ENCODE measurements at places on chromosomes 3 and 15.

DNA sequence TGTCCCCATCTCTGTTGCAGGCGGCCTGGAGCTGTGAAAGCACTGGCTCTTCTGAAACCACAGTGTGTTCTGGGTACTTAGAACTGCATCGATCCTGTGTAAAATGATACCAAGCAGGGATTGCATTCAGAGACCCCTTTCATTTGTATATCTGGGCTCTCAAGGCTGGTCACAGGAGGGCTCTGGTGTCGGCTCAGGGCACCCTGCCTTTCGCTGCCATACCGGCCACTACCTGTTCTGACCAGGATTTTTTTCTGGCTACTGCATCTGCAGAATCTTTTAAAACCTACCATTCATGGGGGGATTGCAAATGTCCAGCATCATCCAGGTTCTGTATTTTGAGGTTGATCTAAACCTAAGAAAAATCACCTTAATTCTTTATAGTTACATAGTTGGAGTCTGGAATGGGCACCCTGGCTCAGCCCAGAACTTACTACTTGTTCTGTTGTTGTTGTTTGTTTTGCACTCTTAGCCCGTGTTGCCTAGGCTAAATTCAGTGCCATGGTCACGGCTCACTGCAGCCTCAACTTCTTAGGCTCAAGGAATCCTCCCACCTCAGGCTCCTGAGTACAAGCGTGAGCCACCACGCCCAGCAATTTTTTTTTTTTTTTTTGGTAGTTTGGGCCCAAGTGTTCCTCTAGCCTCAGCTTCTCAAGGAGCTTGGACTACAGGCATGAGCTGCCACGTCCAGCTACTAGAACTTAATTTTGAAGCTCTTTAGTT is 52.7 kb downstream of the TRIM71 start:
- DNase-seq, result no peak

- no peak for DNase-seq
Measured at GRCh38 chr15:38514601-38515000, 50.0 kb downstream of the RASGRP1 start.

DNA sequence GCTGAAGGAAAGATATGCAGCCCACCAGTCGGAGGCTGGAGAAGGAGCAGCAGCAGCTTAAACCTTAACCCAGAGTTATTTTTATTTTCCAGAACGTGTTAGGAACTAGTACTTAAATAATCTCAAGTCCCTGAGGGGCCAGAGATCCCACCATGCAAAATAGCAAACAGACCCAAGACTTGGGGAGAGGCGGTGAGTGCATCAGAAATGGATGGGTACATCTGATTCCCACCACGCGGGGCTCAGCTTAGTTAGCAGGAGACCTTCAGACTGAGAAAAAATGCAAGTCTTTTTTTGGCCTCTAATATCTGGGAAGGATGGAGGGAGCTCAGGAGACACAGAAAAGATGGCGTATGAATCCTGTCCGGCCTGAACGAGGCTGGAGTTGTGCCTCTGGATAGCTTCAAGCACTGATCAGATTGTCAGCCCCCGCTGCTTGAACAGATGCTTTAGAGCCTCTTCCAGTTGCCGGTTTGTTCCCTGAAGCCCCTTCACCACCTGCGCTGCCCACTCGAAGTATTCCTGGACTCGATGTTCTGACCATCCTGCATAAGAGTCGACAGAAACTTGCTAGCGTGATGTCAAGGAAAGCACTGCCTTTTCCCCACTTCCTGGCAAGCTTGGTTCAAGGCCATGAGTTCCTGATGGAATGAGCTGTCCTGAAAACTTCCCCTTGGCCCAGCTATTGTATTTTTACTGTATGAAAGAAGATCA is 1.3 kb downstream of the HDDC3 start:
- DNase-seq, result peak; percentile 22

DNA sequence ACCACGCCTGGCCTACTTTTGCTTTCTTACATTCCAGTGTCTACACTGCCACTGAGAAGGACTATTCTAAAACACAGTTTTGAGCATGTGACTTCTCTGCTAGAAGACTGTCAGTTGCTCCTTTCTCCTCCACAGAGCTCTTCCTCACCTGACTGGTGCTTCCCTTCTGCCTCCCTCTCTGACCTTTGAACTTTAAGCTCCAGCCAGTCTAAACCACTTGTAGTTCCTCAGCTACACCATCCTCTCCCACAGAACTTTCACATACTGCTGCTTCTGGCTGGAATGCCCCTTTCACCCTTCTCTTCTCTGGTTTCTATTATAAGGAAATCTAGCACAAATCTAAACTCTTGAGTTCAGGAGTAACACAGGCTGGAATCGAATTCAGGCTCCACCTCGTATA is 9.1 kb downstream of the NCEH1 start:
- DNase-seq, result no peak

GRCh38 chr15:82177291-82178010 is 85.1 kb downstream of the EFL1 start:
- peak; percentile 17 for DNase-seq

DNA sequence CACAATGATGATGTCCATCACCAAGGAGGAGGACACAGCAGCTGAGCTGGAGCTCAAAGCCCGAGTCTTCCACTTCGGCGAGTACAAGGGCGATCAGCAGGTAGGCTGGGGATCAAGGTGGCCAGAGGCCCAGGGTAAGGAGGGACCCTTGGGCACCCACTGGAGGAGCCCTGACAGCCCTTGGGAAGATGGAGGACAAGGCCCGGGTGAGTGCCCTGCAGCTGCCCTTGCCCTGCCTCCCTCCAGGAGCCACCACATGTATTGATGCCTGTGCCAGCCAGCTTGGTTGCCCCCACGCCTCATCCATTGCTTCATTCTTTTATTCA is 38.4 kb downstream of the CFAP100 start:
- no peak for DNase-seq

Data from AML-193 (cell line).